ENCODE measurements at places on chromosomes 5 and 9.

DNA sequence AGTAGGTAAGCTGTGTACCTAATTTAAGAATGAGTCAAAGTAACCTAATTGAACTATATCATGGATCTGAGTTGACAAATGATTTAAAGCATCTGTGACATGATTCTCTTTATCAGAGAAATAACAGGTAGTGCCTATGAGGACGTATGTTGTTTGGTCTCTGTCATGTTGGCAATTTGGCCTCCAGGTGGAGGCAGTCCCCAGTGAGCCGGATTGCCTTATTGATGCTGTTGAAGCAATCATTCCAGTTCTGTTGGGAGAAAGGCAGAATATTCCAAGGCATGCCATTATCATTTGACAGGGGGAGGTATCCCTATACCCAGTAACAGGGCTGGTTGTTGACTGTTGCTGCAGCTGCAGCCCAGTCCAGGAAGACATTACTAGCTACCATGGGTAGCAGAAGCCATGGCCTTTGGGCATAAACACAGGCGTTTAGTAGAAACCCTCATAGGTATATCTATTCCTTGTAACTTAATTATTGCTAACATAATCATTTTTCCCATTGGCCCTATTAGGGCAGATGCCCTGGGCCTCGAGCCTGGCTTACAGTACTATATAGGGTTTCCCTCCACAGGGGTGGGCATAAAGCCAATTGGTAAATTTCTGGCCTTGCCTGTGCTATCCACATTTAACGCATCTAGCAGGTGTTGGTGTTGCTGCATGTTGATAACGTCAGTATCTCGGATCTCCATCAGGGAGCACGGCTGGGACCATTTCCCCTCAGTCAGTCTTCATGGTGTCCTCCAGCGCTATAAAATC, 12.2 kb upstream of the SLC22A4 start:
- no peak for DNase-seq

DNA sequence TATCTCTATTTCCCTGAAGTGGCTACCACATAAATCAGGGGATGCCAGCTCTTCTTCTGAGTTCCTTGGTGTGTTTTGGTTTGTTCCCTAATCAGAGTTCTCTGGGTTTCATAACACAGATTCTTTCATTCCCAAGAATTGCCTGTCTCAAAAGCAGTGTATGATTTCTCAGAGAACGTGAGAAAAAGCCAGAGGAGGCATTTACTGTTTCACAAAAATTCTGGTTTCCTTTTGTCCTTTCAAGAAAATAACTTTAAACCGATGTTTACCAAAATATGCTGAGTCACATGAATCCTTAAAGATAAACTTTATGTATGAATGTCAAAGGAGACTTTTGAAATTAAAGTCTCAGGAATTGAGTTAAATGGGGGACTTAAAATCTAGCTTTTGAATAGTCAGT, 314.3 kb downstream of the EBF1 start:
- DNase-seq = no peak

DNA sequence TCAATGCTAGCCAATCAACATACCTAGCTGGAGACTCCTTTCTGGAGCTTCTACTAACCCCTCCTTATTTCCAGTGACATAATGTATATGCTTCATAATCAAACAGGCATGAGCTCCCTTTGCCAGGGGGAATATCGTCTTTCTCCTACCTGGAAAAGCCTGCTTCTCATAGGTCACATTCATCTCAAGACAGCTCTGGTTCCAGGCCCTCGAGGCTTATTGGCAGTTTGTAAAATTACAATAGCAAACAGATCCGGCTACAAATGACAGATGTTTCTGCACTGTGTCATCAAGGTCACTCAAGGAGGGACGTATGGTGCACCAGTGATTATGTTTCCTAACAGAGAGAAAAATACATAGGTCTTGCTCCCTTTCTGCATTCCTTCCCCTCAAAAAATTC, 140.0 kb downstream of the SAXO1 start:
- DNase-seq = no peak

DNA sequence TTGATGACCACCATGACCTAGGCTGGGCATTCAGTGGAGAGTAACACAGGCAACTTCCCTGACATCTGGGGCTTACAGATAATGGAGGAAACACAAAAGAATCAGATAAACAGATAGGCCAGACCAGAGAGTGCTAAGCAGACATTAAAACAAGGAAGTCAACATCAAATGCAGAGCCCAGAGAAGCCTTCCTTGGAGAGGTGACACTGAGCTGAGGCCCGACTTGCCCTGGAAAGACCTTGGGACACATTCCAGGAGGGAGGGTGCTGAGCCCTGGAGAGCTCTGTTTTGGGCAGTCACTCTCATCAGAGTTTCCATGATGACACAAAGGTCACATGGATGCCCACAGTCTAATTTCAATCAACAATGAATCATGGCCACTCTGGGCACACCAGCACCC, 31.9 kb upstream of the C5orf58 start:
- DNase-seq = no peak

DNA sequence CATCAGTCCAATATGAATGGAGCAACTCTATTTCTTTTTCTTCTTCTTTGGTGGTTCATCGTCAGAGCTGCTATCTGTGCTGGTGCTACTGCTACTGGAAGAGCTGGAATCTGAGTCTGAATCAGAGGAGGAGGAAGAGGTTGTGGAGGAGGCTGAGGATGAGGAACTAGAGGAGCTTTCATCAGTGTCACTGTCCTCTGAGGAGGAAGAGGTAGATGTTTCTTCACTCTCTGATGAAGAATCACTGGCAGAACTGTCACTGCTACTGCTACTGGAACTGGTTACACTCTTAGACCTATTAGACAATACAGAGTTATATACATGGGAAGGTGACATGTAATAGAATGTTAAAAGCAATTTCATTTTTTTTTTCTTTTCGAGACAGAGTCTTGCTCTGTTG, 27.8 kb downstream of the ZCCHC10 start:
- no peak for DNase-seq

DNA sequence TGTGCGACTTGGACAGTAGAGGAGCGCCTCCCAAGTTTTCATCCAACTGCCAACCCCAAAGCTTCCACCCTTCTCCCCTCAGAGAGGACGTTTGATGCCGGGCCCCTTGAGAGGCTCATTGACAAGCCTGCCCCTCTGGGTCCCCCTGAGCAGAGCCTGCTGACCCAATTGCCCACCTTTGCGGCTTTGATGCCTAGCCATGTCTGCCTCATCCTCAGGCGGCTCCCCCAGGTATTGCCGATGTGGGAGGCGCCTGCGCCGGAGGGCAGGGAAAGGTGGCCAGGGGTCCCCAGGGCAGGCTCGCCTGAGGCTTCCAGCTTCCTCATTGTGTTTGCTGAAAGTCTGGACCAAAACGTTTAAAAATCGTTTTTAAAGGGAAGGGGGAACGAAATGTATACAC, 1.4 kb downstream of the ODF2 start:
- DNase-seq = no peak

DNA sequence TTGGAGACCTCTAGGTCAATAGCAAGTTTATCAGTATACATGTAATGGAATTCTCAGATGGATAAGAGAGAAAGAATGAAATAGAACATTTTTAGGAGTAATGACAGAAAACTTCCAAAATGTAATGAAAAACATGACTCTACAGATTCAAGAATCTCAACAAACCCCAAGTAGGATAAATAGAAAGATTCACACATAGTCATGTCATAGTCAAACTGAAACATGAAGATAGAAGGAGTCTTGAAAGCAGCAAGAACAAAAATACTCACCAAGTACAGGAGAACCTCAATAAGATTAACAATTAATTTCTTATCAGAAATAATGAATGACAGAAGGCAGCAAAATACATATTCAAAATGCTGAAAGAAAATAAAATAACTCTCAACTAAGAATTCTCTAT, 164.5 kb downstream of the SPATA31D1 start:
- no peak for DNase-seq

- no peak for DNase-seq
Observed at GRCh38 chr9:21854119-21854518, 51.7 kb downstream of the MTAP start.

DNA sequence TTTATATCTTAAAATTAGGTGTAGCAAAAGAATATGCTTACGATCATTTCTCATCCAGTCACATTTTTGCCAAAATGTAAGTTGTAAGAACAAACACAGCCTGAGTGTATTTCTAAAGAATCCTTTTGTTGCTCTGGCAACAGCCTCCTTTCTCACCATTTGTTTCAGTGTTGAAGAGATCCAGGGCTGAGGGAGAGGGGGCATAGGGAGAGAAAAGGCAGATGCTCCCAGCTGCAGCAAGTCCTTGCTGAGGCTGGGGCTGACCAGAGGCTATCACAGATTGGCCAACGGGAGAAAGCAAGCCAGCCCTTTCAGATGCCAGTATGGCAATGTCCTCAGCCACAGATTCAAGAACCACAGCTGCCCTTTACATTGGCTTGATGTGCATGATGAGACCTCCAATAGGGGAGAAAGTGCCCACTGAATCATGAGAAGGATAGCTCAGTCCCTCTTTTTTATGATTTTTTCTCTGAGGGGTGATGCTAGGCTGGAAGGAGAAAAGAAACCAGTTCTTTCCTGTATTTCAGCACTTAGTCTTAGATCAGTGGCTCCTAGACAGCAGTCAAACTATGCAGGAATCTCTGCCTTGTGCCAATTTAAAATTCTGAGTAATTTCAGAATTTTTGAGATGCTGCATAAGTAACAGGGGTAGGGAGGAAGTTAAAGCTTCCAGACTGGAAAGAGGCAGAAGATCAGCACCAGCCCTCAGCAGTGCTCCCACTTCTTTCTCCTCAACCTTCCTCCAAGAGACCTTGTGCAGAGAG, 142.1 kb downstream of the LHFPL2 start:
- no peak for DNase-seq

- no peak for DNase-seq
Observed at GRCh38 chr5:37838152-37838932, 1.5 kb downstream of the GDNF start.

- DNase-seq = no peak
Observed at GRCh38 chr9:107478805-107479204, 10.8 kb downstream of the KLF4 start.

- no peak for DNase-seq
Observed at GRCh38 chr5:54741711-54742110, 224.2 kb downstream of the SNX18 start.

GRCh38 chr9:87554976-87555375, 57.3 kb downstream of the DAPK1 start:
- no peak for DNase-seq

DNA sequence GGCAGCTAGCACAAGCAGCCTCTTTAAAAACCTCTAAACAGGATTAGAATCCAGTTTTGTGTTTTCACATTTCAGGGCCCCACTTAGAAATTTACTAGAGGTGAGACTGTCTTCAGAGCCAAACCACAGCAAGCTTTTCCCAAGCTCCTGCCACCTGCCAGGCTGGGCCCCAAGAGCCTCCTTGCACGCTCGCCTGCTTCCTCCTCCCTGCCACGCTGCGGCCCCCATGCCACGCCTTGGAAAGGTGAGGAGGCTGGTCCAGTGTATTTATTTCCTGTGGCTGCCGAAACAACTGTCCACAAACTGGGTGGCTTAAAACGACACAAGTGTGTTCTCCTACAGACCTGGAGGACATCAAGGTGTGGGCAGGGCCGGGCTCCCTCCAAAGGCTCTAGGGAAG, 43.4 kb downstream of the NKX2-5 start:
- no peak for DNase-seq

- DNase-seq = peak; percentile 70
Observed at GRCh38 chr5:151298063-151298855, 5.3 kb downstream of the SLC36A3 start.

DNA sequence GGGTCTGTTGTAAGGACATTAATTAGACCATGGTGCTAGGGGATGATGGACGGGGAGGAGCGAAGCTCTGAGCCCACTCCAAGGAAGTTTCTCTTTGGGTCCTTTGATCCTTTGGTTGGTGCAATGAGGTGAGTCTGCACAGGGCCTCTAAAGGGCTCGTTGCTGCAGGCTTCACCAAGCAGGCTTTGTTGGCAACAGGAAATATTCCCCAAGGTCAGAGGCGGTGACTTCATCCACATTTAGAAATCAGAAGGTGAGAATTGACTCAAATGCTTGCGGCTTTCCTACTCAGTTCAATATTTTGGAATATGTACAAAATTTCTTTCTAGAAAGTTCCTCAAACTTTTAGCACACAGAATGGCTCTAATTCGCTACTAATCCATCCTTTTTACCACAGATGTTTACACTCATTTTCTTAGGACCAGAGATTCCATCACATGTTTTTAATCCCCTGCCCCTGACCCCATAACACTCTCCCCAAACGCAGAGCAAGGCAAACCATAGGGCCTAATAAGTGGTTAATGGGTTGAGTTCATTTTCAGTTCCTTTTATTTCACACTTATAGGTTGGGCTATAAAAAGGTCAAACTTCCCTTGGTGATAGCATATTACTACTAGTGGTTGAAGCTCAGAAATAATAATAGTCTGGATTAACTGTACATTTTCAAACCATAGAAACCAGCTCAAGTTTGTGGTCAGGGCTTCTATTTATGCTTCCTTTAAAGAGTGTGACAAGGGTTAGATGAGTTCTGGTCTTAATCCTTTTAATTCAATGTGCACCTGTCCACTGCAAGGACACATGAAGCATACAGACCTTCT, 37.3 kb upstream of the TMEM252 start:
- no peak for DNase-seq

DNA sequence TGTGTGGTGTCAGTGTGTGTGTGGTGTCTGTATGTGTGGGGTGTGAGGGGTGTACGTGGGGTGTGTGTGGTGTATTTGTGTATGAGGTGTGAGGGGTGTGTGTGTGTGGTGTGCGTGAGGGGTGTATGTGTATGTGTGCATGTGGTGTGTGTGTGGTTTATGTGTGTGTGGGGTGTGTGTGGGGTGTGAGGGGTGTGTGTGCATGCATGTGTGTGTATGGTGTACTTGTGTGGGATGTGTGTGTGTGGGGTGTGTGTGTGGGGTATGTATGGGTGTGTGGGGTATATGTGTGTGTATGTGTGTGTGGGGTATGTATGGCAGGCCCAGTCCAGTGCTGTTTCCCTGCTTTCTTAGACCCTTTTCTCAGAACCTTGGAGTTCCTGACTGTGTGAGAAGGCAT, 83.3 kb downstream of the PTTG1 start:
- DNase-seq = no peak

- no peak for DNase-seq
Observed at GRCh38 chr5:131821221-131821620, 24.4 kb upstream of the FNIP1 start.

- no peak for DNase-seq
Observed at GRCh38 chr5:66874004-66874403, 277.8 kb downstream of the MAST4 start.

DNA sequence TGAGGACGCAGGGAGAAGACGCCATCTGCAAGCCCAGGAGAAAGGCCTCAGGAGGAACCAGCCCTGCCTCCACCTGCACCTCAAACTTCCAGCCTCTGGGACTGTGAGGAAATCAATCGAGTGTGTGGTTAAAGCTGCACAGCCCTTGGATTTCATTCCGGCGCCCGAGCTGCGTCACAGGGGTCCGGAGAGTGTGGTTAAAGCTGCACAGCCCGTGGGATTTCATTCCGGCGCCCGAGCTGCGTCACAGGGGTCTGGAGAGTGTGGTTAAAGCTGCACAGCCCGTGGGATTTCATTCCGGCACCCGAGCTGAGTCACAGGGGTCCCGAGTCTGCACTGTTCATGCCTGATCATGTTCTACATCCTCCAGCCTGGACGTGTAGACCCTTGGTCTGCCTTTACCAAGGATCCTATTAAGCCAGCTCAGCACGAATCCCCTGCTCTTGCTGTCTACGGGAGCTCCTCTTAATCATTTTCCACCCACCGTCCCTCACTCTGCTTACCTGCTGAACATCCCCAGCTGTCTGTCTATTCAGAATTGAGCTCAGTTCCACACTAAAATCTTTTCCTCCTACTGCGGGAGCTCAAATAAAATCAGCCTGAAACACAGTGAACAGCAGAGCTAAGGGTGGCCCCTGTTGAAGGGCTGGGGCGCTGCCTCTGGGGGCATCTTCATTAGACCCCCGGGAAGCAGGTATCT, 73.0 kb upstream of the OLFM1 start:
- DNase-seq = no peak

GRCh38 chr5:124735169-124735858, 11.1 kb downstream of the ZNF608 start:
- peak; percentile 80 for DNase-seq

Data from HEK293T (cell line).